LNCaP clone FGC (cell line): ENCODE measurements at places on chromosomes 3 and 15.

DNA sequence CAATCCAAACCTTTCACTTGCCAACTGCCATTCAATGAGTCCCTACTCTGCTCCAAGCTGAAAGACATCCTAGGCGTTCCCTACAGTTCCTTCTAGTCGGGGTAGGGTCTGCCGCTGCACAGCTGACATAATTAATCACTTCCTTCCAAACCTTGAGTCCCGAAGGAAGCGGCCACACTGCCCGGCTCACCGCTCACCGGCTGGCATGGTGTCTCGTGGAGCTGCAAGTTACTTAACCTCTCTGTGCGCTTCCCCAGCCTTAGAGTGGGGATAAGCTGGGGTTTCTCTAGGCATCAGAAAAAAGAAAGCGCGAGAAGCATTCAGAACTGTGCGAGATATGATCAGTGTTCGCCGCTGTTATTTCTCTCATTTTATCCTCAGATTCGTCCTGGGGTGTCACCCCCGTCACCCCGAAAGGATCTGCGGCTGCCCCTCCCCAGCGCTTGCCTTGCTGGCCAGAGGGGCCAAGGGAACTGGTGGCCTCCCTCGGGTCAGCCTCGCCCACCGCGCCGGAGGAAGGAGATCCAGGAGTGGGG, 748 bp downstream of the MRPS25 start:
- no peak for DNase-seq

GRCh38 chr15:29226436-29227208, 43.0 kb downstream of the NSMCE3 start:
- no peak for DNase-seq

GRCh38 chr15:75153087-75153486, 48.6 kb upstream of the C15orf39 start:
- DNase-seq = no peak

DNA sequence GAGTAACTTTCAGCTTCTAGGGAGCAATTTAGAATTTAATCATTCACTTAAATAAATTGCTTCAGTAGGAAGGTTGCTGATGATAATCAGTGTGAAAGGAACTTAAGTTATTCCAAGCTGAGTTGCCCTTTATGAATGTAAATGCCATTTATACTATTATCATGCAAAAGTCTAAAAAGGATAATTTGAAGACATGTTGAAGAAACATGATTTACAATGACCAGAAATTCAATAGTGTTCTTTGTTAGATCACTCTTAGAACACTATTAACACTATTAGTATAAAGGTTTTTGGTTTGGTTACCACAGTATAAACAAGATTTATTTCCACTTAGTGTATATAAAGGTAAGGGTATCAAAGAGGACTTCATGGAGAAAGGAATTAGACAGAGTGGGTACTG, 1.6 kb downstream of the OR4F6 start:
- DNase-seq = no peak

GRCh38 chr3:123410149-123410515, 38.8 kb downstream of the ADCY5 start:
- no peak for DNase-seq

GRCh38 chr3:129087138-129087702, 26.6 kb downstream of the GP9 start:
- no peak for DNase-seq

DNA sequence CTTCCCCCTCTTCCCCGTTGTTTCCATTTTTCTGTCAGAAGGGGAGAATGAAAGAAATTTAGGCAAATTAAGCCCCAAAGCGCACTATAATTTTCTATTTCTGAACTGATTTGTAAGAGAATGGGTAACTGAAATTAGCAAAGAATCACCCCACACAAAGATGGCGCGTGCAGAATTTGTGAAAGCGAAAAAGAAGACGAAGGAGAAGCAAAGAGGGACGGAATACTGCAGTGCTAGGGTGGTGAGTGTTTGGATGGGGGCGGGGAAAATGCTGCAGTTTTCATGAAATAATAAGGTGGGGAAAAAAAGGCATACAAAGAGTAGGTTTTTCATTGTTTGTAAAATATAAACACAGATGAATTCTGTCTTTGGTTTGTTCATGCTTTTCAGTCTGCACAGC, 4.6 kb upstream of the CTNNB1 start:
- DNase-seq = no peak

GRCh38 chr3:155158346-155159037, 78.4 kb downstream of the MME start:
- no peak for DNase-seq

DNA sequence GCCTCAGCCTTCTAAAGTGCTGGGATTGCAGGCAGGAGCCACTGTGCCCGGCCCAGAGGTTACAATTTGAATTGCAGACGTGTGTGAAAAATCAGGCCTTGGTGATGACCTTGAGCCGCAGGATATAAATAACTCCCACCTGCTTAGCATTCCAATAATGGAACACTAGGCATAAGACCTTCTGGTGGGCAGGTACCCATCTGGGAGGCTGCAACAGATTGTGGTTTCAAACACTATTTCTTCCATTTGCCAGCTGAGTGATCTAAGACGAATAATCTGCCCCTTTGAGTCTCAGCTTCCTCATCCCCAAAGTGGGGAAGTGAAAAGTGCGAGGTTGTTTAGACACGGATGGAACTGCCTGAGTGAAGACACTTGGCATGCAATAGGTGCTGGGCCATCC, 47.7 kb upstream of the HERC1 start:
- no peak for DNase-seq

GRCh38 chr3:161474741-161475140, 21.9 kb upstream of the OTOL1 start:
- DNase-seq = no peak

GRCh38 chr15:90261811-90262210, 3.7 kb upstream of the NGRN start:
- DNase-seq = no peak

GRCh38 chr3:102745881-102746280, 311.1 kb downstream of the ZPLD1 start:
- peak; percentile 6 for DNase-seq

DNA sequence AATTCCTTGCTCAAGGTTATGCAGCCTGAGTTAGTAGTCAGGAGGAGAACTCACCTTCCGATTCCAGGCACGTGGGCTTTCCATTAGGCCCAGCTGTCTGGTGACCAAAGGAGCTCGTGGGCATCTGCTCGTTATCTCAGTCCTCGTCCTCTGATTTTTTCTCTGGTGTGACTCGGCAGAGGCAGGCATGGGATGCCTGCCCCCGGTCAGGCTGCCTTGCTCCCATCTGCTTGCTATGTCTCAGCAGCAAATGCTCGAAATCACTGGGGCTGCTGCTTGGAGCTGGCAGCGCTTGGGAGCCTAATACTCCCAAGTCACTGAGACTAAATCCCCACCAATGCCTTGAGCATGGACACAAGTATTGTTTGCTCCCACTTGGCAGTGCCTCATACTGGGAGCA, 84.5 kb upstream of the NMNAT3 start:
- DNase-seq = no peak

- no peak for DNase-seq
These were observed 189.3 kb upstream of the ROBO1 start for GRCh38 chr3:79957066-79957465.

DNA sequence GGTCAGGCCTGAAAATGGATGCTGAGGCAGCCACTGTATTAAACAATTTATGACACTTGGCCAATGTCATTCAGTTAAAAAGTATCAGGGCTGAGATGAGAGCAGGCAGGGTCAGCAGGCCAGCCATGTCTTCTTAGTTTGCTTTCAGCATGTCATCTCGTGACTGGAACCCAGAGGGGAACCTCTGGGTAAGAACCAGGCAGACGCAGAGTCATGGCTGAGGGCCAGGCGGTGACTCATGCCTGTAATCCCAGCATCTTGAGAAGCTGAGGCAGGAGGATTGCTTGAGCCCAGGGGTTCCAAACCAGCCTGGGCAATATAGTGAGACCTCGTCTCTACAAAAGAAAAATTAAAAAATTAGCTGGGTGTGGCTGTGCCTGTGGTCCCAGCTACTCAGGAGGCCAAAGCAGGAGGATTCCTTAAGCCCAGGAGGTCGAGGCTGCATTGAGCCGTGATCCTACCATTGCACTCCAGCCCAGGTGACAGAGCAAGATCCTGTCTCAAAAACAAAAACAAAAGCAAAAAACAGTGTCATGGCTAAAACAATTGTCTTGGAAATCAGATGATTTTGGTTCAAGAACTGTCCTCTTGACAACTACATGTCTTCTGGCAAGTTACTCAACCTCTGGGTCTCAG, 11.7 kb downstream of the BCL2L10 start:
- DNase-seq = no peak

DNA sequence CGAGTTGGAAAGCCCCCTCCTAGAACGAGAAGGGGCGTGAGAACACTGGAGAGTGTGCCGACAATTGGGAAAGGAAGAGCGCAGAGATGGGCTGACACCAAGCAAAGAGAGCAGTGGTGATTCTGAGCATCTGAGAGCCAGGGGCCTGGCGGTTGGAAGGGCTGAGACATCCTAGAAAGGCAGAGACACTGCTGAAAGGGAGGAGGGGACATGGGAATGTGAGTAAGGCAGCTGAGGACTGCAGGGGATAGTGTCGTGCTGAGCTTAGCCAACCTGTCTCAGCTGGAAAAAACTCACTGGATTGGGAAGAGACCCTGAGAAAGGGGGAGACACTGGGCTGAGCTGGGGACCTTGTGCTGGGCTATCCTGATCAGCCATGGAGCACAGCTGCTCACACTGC, 58.1 kb upstream of the SLC6A6 start:
- no peak for DNase-seq

- no peak for DNase-seq
These were observed 41.9 kb upstream of the SEMA4B start for GRCh38 chr15:90159213-90159612.

GRCh38 chr3:23592961-23593931, 212.5 kb upstream of the UBE2E1 start:
- DNase-seq = peak; percentile 98

- DNase-seq = no peak
These were observed 87.4 kb downstream of the CRYGS start for GRCh38 chr3:186456731-186457191.

- DNase-seq = no peak
These were observed 79.7 kb downstream of the DZIP3 start for GRCh38 chr3:108669208-108669607.

GRCh38 chr3:106068381-106068780, 199.6 kb upstream of the CBLB start:
- no peak for DNase-seq

DNA sequence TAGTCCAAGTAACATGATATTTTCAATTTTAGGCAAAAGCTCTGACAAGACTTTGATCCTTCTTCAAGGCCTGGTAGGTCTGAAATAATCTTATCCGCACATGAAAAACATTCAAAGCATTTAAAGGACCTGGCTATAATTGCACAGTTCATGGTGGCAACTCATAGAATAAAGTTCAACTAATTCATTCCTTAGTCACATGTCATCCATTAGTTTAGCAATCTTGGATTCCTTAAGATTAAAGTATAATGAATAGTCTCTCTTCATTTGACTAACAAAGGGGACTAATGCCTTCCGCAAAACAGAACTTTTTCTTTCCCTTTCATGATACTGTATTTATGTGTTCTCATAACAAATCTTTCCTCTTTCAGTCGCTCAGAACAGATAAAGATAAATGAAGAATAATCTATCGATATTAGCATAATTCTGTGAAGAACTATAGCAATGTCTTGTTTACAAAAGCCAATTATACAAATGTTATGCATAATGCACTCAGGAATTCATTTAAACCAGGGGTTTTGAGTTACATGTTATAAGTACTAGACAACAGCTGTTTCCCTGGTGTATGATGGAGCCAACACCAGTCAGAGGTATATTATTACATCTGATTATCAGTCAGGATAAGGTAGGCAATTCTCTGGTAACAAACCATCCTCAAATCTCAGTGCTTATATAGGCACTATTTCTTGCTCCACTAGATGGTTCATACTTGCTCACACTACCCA, 172.5 kb downstream of the POTEB3 start:
- no peak for DNase-seq

DNA sequence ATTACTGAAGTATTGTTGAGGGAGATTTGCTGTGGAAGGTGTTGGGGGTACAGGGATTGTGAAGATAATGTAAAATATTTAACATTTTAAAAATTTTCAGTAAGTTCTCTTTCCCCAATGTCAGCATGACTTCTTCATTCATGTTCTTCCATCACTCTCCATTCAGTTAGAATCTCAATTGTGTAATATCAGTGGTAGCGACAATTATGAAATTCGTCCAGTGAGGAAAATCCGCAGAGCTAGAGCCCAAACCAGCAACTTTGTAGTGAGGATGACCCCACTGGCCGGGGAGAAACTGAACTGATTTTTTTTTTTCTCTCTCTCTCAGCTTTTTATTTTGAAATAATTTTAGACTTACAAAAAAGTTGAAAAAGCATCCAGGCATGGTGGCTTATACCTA, 171.7 kb downstream of the PGPEP1L start:
- DNase-seq = no peak

DNA sequence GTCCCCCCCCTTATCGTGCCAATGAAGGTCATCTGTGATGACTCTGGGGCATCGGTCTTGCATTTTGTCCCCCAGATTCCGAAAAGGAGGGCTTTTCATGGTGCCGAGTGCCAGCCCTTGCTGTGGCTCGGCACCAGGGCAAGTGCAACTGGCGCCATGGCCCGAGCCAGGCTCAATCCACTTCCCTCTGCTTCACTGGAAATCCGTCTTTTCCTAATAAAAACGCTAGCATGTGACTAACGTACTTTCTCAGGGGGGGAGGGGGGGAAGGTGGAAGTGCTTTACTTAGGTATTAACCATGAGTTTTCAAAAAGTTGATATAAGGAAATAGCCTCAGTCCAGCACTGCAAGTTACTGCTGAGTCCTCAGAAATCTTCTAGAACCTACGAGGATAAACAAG, 20.5 kb downstream of the TRPM1 start:
- DNase-seq = no peak

DNA sequence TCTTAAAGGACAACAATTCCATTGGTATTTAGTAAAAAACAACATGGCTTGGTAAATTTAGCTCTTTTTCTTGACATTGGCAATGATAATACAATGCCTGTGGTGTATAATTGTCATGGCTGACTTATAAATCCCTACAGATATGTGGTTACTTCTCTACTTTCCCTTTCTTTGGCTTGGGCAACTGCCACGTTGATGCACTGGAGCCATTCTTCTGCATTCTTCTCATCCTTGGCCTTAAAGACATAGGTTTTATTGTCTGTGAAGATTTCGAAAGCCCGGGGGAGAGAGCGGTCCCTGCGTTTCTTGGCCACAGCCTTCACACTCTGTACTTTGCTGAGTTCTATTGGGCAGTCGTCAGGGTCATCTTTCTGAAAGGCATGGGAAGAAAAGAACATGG, 101.1 kb upstream of the CCNL1 start:
- DNase-seq = no peak
